NCI-H526 treated with DMSO at 0.1 percent for 48 hours (cell line): ENCODE measurements at places on chromosomes 12 and 14.

GRCh38 chr14:51938137-51938536 is 51.2 kb upstream of the RTRAF start:
- DNase-seq, result no peak

- no peak for DNase-seq
These were observed 54.5 kb downstream of the KIF26A start for GRCh38 chr14:104192883-104193245.

GRCh38 chr14:34619471-34619870 is 10.5 kb downstream of the SNX6 start:
- DNase-seq, result no peak

- no peak for DNase-seq
These were observed 28.0 kb upstream of the TXNRD1 start for GRCh38 chr12:104187446-104188155.

- no peak for DNase-seq
These were observed 1120.8 kb upstream of the TMEM132C start for GRCh38 chr12:127145929-127146789.

GRCh38 chr12:3034067-3034750 is 43.0 kb upstream of the TSPAN9 start:
- no peak for DNase-seq

- no peak for DNase-seq
These were observed 240.2 kb upstream of the CLEC14A start for GRCh38 chr14:38496092-38496491.

- no peak for DNase-seq
These were observed 22.0 kb downstream of the LRTM2 start for GRCh38 chr12:1842183-1842904.
